SIG-M5 (cell line): ENCODE measurements at places on chromosomes 2 and 18.

GRCh38 chr2:20343128-20343527 is 7.5 kb downstream of the PUM2 start:
- no peak for DNase-seq

DNA sequence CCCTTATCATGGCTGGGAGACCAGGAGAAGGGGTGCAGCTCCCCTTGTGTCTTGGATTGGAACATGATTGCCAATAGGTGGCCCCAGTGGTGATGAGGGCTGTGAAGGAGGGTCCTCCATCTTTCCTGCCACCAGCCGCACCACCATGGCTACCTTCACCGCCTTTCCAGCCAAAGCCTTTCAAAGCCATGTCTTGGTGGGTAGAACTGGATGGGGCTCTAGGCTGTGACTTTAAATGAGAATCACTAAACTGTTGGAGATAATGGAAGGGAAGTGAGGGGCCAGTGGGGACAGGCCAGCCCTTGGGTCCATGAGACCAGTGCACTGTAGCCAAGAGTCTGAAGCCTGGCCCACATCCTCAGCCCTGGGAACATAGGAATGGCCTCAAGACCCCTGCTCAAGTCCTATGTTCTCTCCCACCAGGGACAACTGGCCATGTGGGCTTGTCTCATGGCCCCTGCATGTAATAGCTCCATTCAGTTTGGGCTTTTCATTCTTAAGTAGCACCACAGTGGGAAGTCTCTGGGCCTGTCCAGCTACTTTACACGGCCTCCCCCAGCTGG is 345.7 kb downstream of the DYSF start:
- no peak for DNase-seq

GRCh38 chr2:19643117-19643518 is 258.7 kb downstream of the TTC32 start:
- DNase-seq, result no peak

DNA sequence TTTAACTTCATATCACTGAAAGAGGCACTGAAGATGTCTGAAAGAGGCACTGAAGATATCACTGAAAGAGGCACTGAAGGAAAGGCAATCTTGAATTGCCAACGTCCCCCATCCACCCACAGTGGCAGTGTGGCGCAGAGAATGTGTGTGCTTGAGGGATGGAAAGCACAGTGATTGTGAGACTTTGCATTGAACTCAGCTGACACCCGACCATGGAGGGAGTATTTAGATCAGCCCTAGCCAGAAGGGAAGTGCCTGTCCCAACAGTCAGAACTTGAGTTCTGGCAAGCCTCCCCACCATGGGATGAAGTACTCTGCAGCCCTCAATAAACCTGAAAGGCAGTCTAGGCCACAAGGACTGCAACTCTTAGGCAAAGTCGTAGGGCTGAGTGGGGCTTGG is 33.8 kb downstream of the MAP4K3 start:
- no peak for DNase-seq

GRCh38 chr2:203948733-203949132 is 12.2 kb downstream of the ICOS start:
- DNase-seq, result no peak

DNA sequence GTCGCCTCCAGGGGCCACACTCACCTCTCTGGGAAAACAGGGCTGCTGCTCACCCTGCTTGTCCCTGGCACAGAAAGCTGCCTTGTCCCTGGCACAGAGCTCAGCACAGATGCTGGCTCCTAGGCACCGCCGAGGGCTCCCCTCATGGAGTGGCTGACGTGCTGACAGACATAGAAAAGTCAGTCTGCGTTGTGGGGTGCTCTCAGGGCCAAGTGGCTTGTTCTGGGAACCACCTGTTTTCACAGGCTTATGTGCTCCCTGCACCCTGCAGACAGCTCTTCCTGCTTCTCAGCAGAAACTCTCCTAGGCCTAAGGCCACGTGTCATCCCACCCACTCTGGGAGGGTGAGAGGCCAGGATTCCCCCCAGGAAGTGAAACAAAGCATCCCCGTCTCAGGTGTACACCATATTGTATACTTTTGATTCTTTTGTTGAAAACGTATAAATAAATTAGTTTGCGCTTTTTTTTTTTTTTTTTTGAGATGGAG is 84.7 kb upstream of the TMEM200C start:
- no peak for DNase-seq

- DNase-seq, result no peak
These were observed 60.6 kb downstream of the ITGA4 start for GRCh38 chr2:181517685-181518301.

- DNase-seq, result no peak
These were observed 84.3 kb downstream of the EFEMP1 start for GRCh38 chr2:55839182-55839819.

GRCh38 chr2:127630096-127630863 is 15.7 kb upstream of the GPR17 start:
- no peak for DNase-seq

GRCh38 chr18:69408522-69408921 is 7.8 kb downstream of the DOK6 start:
- no peak for DNase-seq

GRCh38 chr2:19846030-19846429 is 55.8 kb downstream of the TTC32 start:
- DNase-seq, result no peak

DNA sequence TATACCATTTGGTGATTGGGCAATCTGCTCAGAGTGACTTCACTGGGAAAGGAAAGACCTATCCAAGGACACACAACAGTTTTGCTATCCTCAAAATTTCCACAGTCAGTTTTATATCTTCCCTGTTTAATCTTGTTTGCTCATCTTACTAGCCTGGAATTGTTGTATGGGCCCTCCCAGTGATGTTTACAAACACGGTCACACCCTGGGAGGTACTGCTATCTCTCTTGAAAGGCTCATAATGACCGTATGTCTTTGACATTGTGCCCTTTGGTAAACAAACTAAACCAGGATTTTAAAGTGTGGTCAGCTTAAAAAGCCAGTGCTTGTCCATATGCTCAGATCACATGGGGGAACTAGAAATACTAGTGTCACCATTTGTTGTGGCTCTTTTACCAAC is 277.0 kb downstream of the CDH2 start:
- no peak for DNase-seq

DNA sequence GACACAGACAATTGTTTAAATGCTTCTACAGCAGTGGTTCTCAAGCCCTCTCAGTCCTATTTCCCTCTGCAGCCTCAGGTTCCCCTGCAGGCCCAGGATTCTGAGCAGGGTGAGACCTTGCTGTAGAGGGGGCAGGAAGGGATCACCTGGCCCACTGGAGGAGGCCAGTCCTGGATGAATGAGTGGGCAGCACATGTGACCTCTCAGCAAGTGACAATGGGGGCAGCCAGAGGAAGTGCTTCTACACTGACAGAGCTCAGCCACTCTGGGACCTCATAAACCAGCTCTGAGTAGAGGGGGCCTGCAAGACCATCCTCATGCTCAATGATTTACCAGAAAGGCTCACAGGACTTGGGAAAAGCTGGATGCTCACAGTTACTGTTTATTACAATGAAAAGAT is 63.2 kb downstream of the ASB1 start:
- DNase-seq, result no peak

DNA sequence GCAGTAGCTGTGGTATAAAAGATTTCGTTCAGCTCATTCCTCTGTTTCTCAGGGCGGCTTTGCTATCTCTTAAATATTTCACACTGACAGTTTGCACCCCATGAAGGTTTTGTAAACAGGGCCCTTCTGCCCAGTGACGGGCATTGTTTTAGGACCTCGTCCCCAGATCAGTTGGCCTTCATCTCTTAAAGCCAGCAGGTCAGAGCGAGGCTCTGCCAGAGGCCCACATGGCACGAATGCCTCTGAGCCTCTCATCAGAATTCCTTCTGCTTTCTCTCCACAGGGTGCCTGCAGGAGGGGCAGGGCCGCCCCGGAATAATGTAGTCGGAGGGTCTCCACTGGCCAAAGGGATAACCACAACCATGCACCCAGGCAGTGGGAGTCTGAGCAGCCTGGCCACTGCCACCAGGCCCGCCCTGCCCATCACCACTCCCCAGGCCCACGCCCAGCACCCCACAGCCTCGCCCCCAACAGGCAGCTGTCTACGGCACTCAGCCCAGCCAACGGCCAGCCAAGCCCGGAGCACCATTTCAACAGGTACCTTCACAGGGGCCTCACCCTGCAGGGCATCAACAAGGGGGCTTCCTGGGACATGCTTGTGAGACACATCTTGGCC is 177.0 kb downstream of the SEPTIN10 start:
- DNase-seq, result no peak

GRCh38 chr2:219473511-219473910 is 25.2 kb upstream of the GMPPA start:
- DNase-seq, result no peak

GRCh38 chr2:64177315-64177714 is 33.1 kb upstream of the PELI1 start:
- DNase-seq, result no peak

DNA sequence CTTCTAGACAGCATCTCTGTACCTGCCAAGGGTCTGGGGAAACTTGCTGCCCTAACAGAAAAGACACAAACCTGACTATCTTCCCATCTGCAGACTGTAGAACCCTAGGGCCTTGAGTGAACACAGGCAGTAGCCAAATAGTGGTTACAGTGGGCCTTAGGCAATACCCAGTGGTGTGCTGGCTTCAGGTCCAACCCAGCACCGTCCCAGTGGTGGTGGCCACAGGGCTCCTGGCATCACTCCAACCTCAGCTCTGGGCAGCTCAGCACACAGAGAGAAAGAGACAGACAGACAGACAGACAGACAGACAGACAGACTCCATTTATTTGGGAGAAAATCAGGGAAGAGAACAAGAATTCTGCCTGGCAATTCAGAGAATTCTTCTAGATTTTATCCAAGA is 29.3 kb upstream of the UPP2 start:
- DNase-seq, result no peak

DNA sequence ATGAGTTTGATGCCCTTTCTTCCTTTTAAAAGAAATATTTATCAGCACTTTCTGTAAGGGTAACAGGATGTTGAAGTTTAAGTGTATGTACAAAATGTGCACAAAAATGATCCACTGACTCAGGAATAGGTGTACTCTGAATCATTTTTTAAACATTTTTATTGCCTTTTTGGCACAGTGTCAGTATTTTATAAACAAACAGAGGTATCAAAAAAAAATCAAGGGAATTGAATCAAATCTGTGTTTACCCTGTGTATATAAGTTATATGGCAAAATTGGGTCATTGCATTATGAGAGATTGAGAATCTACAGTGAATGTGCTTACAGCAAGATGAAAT is 513.9 kb upstream of the NETO1 start:
- DNase-seq, result no peak

GRCh38 chr2:71922499-71923142 is 225.0 kb downstream of the CYP26B1 start:
- DNase-seq, result no peak

- no peak for DNase-seq
These were observed 46.3 kb downstream of the GPC1 start for GRCh38 chr2:240481720-240482119.

GRCh38 chr2:238094438-238095022 is 5.6 kb upstream of the ESPNL start:
- no peak for DNase-seq

- no peak for DNase-seq
These were observed 42.1 kb upstream of the SERTAD2 start for GRCh38 chr2:64695721-64696261.
